ENCODE measurements at places on chromosomes 5 and 9.

GRCh38 chr5:103031607-103032006 is 88.3 kb downstream of the GIN1 start:
- DNase-seq: no peak

- DNase-seq: no peak
Measured at GRCh38 chr9:26326563-26326962, 566.0 kb downstream of the CAAP1 start.

DNA sequence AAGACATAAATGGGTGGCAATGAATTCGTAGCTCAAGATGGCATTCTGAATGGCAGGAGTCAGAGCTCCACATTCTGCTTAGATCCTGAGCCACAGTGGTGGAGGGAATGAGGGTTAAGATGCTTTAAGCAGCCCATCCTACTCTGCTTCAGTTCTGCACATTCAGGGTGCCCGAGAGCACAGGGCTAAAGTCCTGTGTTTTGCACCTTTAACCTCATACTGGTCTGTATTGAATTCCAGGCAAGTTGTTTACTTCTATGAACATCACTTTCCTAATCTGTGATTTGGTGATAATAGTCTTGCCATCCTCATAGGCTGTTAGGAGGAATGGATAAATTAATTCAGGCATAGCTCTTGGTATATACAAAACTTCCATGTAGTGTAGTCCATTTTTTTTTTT is 321.6 kb upstream of the CD180 start:
- no peak for DNase-seq

DNA sequence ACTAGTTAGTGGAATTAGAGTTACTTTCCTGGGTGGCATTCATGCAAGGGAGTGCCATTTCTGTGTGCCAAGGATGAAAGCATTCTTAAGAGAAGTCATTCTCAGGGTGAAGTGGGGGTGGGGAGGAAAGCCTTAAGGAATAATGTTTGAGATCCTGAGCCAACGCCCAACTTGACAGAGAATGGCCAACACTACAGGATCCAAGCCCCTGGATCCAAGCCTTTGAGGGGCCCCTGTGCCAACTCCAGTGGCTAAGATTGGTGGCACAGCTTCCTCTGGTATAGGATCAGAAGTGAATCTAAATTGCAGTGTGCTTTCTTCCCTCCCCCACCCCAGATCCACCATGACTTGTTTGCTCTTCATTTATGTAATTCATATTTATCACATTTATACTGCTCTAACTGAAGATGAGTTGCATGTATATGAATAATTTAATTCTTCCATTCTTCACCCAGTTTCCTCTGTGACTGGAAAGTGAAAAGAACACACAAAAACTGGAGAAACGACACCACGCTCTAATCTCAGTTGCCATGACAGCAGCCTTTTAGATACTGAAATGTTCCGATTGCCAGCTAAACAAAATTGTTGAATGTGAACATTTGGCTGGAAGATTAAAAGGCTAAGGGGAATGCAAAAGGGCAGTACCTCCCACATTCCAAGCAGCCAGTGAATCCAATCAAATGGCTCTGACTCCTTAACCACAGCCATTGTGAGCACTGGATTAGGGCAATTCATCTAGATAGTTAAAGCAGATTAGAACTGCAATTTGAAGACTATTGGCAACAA is 4.5 kb downstream of the ZNF608 start:
- DNase-seq: no peak

GRCh38 chr5:150303660-150304386 is 1.1 kb upstream of the ARSI start:
- DNase-seq: no peak

DNA sequence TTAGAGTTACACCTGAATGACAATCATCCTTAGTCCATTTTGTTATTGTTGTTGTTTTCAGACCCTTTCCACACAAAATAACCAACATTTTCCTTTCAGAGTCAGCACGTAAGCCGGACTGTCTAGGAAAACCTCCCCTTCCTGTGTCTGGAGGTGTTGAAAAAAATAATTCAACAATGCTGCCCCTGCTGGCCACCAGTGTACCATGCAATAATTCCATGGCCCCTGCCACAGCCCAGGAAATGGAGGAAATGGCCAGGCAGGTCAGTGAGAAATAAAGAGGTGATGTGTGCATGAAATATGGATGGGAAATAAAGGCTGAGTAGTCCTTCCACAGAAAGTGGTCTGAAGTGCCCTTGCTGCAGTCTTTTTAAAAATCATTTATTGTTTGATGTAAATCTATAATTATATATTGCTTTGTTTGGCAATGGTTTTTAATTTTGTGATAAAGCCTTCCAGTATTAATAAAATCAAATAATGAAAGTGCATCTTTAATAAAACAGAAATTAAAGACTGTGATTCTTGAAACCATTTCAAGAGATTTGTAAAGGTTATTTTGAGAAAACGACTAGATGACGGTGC is 152.8 kb upstream of the PAPPA start:
- DNase-seq: no peak

GRCh38 chr9:21326526-21327139 is 8.6 kb downstream of the KLHL9 start:
- DNase-seq: no peak

- no peak for DNase-seq
Measured at GRCh38 chr9:114666401-114666800, 8.8 kb upstream of the TEX53 start.

DNA sequence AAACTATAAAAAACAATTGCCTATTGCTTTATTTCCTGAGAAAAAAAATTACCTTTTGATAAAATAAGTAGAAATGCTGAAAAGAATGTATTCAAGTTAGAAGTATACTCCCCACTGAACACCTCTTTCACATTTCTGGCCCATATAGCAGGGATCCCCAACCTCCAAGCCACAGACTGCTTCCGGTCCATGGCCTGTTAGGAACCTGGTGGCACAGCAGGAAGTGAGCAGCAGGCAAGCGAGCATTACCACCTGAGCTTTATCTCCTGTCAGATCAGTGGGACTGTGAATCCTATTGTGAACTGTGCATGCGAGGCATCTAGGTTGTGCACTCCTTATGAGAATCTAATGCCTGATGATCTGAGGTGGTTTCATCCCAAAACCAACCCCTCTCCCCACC is 563.9 kb downstream of the RAB3C start:
- DNase-seq: no peak

- DNase-seq: no peak
Measured at GRCh38 chr5:16508730-16509531, 43.3 kb upstream of the ZNF622 start.

DNA sequence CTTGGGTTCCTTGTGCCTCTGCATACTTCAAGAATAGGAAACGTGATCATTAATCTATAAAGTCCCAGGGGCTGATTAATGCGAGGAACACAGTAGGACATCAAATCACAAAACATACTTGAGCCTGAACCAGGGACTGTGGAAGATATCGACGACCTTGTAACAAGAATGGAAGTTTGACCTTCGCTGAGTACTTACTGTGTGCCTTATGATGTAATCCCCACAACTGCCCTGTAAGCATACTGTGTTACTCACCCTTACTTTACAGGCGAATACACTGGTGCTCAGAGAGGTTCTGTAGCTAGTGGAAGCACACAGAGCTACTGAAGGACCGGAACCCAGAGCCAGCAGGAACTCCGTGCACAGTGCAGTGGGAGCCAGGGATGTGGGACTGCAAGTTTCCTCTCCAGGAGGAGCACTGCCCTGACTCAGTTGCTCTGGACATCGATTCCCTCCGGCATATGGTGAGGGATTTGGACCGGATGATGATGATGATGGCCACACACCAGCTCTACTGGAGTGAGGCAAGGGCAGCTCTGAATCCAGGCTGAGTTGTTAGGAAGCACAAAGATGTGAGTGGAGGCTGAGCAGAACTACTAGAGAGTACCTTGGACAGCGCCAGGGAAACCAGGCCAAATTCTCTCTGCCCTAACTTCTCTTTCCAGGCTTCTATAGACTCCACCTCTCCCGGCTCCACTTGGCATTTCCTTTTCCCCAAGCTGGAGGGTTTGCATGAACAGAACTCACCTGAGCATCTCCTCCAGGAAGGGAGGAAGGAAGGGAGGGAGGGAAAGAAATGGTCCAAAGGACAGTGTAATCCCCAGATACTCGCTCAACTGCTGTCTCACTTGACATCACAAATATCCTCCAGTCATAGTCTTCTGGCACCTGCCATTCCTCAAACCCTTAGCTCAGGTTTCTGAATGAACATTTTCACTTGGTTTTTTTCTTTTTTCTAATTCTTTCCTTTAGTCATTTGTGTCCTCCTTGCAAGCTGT is 1.5 kb upstream of the GABBR2 start:
- DNase-seq: no peak

DNA sequence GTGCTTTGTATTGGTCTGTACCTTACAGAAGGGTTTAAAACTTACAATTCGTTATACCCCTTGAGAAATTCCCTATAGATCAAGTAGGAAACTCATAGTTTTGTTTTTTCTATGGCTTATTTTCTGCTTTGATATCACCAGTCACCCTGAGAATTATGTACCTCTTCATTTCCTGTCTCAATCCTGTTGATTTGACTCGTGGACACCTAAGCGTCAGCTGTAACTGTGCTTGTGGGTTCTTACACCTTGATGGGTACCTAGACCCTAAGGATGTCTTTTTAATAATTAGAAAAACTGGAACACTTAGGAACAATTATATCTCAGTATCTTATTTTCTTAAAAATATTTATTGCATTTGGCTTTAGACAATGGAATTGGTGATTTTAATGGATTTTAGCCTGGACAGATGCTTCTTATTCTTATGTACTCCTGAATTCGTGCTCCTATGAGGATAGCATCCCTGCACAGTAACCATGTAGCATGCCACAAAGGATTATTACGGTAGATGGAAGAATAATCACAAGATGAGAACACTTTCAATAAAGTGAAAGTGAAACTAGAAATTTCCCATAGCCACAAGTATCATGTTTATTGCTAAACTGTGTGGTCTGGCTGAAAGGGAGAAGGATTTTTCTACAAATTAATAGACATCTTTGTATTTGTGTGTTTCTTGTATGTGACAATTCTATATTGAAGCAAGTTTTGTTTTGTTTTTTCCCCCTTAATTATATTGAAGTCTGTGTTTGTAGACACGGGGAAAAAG is 1920.3 kb upstream of the WWC1 start:
- no peak for DNase-seq

DNA sequence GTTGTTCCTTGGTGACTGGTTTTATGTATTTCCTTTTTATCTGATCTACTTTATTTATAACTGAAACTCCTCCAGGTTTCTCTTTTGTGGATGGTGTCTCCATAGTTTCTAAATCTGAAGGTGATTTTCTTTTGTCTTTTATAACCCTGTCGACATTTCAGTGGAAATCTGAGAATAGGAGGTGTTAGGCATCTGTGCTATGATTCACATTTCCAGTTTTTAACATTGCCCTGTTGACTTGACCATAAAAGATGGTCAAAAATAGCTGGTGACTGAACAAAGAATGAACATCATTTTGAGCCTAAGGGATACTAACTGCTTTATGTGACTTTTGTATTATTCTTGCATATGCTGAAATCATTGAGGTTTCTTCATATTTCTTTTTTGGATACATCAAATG is 190.5 kb downstream of the PCSK1 start:
- no peak for DNase-seq

GRCh38 chr9:137141050-137141810 is 2.3 kb downstream of the GRIN1 start:
- DNase-seq: no peak

DNA sequence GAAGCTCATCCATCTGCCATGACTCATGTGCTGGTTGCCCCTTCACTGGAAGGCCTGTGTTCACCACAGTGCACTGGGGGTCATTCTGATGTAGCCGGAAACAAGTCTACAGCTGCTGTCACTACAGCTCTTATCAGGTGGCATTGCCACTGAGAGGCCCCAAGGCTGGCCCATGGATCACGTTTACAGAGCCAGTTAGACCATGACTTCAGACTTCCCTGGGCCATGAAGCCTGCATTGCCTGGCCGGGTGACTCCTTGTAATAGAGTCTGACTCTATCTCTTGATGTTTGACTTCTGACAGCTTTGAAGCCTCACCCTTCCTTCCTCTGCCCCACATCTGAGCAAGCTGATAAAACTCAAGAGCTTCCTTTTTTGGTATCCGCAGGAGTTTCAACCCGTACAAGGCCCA is 473.5 kb upstream of the DAP start:
- no peak for DNase-seq

DNA sequence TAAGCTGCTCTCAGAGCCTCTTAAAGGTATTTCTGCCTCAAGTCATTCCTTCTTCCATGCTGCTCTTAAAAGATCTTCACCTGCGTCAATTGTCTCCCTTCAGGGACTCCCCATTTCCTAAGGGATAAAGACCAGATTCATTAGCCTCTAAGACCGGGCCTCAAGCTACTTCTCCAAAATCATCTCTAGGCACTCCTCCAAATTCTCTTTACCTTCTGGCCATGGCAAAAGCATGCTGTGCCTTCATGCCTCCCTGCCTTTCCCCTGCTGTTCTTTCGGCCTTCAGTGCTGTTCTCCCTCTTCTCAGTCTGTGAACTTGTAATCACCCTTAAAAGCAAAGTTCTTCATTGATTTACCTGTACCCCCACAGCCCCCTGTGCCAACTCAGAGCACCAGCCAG is 4.4 kb downstream of the TMOD1 start:
- no peak for DNase-seq

DNA sequence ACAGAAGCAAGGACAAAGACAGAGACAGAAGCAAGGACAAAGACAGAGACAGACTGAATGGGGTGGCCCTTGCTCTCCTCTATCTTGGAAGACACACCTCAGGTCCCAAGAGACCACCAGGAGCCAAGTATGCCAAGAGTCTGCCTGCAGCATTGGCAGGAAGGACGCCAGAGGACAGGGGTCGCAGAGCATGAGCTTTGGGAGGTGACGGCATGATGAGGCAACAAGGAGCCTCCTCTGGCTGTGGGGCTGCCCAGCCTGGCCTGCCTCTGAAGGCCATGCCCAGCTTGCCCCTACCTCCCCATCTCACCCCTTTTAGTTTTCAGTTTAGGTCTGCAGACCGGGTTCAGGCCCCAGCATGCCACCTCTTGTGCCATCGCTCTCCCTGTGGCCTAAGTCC is 17.6 kb downstream of the PDGFRB start:
- DNase-seq: no peak

DNA sequence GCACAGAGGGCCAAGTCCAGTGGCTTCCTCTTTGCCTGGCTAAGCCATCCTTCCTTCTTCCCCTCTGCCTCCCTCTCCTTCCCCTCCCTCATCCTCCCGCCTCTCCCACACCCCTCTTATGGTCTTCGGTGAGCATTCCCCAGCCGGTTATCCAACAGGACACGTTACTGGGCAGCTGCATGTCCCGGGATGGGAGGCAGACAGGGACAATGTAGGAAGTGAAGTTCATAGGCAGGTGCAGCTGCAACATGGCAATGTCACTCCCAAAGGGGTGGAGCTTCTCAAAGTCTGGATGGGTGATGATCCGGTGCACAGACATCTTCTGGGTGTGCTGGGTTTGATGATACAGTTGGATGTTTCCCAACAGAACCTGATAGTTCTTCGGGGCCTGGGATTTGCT is 71.4 kb upstream of the SPTLC1 start:
- DNase-seq: no peak
